Caudate nucleus (tissue), 63 donors: ENCODE measurements at places on chromosomes 1 and 21.

GRCh38 chr21:38037416-38037815 lies 121.2 kb upstream of the KCNJ6 start:
- no peak for DNase-seq

GRCh38 chr1:170929835-170930554 lies 5.3 kb upstream of the MROH9 start:
- DNase-seq, result no peak

DNA sequence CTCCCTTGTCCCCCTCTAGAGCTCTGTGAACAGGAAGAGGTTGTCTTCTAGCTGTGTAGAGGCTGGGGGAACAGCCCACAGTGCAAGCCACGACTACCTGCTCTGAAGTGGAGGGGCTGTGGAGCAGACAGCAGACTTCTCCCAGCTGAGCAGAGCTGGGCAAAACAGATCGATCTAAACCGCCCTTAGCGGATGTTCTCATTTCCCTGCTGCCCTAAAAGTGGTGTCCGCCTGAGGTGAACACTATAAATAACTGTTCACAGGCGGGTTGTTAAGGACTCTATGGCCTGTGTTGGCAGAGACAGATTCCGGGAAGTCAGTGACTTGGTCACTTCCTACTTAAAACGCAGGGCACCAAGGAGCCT lies 203.2 kb downstream of the RHOU start:
- no peak for DNase-seq

- no peak for DNase-seq
Observed at GRCh38 chr1:10634075-10634427, 159.3 kb downstream of the PEX14 start.

- no peak for DNase-seq
Observed at GRCh38 chr1:46595127-46595526, 8.9 kb downstream of the MKNK1 start.

GRCh38 chr1:182080955-182081582 lies 19.6 kb upstream of the ZNF648 start:
- no peak for DNase-seq

GRCh38 chr21:28410256-28410655 lies 582.4 kb downstream of the LTN1 start:
- DNase-seq, result no peak

DNA sequence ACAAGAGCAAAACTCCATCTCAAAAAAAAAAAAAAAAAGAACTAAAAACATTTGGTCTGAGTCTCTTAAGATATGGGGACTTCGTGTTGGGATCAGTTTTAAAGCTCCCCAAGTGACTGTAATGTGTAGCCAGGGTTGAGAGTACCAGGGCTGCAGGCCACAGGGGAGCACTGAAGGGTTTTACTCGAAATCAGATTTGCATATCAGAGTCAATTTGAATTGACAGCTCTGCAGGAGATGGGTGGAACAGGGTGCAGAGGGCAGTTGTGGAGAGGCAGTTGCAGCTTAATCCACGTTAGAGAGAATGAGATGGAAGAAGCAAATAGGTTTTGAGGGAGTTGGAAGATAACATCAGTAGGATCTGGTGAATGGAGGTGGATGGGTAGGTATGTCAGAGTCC lies 20.6 kb upstream of the ELOA start:
- DNase-seq, result no peak

DNA sequence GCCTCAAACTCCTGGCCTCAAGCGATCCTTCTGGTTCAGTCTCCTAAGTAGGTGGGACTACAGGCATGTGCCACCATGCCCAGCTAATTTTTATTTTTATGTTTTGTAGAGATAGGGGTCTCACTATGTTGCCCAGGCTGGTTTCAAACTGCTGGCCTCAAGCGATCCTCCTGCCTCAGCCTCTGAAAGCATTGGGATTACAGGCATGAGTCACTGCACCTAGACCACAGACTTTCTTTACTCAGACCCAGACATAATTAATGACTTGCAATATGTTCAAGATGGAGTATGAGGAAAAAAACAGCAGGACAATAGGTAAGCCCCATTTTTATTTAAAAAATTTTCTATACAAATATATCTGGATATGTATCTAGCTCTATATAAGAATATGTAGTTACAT lies 13.2 kb downstream of the KANK4 start:
- DNase-seq, result no peak

DNA sequence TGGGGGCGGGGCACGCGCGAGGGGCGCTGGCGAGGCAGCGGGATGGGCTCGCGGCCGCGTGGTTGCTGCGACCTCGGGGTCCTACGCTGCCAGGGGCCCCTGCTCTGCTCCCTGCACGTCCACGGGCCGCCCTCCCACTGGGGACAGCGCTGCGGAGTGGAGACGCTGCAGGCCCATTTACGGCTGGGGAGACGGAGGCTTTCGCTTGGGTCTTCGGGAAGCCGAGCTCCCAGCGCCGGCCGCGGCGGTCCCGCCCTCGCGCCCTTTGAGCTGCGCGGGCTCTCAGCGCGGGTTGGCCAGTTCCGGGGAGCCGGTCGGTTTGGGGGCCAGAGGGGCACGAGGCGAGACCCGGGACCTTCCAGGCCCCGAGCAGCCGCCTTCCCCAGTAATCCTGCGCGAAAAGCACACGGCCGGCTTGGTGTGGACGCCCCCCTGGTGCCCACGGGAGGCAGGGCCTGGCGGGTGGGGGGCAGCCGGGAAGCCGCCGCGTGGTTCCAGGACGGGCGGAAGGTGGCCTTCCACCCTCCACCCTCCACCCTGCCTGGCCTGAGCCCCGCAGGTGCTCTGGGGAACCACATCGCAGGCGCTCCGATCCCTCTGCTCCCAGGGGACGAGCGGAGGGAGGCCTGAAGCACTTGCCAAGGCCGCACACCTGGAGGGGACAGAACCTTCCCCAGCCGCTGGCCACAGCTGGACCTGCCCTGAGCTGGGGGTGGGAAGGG lies 570 bp upstream of the PEX10 start:
- no peak for DNase-seq

DNA sequence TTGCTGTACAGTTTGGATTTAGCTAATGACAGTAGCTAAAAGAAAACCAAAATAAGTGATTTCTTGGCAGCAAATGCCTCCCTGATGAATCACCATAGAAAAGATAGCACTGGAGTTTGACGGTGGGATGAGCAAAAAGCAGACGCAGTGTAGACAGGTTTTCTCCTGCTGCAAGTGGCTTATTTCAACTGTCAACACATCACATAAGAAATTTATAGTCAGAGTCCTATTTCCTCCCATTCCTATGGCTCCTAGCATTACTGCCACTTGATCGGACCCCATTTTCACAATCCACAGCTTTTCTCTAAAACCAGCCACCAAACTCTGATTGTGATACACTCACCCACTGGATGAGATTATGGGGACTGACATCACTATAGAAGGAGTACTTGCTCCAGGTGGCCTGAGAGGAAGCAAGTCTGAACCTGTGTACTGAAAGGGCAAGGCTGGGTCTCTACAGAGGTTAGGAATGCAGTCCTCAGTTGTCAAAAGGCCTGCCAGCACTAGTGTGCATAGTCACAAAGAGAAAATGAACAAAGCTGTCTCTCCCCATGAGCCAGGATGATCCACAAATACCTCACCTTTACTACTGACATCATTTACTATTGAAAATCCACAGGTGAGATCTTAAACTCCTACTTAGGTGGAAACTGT lies 359.8 kb downstream of the LTN1 start:
- no peak for DNase-seq

DNA sequence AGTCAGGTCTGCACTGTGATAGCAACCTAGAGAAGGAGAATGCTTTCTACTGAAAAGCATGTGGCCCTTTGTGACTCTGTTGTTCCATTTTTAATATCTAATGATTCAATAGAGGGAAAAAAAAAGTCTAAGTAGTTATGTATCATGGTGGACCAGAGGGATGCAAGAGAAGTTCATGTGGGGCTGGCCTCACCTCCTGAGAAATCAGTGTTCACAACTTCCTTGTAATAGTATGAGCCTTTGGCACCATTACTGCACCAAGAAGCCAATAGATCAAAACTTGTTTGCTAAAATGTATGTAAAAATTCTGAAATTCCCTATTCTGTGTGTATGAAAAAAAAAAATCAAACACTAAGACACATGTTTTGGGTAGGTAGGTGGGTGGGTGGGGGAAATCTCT lies 5.0 kb downstream of the ZBTB17 start:
- DNase-seq, result no peak

GRCh38 chr1:31939484-31940329 lies 1.5 kb upstream of the PTP4A2 start:
- DNase-seq, result no peak

GRCh38 chr21:44913425-44914175 lies 7.1 kb downstream of the ITGB2 start:
- DNase-seq, result no peak

GRCh38 chr1:210866532-210866931 lies 267.4 kb downstream of the KCNH1 start:
- DNase-seq, result no peak

DNA sequence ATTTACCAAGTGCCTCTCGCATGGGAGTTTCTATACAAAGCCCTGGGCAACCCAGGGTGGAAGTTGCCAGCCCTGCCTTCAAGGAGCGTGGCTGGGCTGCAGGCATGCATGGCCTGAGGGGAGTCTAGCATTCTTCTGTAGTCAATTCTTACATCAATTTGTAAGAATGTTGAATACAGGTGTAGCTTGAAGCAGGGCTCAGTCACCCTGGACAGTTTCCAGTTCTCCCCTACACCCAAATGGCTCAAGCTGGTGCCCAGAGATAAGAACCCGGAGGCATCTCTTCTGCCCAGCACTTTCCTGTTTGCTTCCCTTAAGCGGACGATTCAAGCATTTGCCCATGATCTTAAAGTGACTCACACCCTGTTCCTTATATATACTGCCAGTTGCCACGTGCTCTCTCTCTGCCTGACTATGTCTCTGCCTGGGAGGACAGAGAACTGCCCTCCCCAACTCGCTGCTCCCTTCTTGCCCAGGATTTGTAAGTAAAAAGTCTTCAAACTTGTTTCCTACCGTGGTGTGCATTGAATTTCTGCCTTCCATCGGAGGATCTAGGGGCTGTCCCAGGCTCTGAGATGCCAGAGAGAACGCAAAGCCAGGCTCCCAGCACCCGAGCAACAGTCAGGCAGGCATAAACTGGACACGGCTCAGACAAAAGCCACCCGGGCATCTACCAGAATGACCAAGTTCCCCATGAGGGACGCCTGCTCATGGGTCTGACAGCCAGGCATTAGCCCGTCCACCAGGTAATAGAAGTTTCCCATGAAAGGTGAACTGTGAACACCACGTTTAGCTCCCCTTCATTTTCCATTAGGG lies 50.9 kb upstream of the AJAP1 start:
- DNase-seq, result no peak
